ENCODE measurements at places on chromosomes 12 and 14.

DNA sequence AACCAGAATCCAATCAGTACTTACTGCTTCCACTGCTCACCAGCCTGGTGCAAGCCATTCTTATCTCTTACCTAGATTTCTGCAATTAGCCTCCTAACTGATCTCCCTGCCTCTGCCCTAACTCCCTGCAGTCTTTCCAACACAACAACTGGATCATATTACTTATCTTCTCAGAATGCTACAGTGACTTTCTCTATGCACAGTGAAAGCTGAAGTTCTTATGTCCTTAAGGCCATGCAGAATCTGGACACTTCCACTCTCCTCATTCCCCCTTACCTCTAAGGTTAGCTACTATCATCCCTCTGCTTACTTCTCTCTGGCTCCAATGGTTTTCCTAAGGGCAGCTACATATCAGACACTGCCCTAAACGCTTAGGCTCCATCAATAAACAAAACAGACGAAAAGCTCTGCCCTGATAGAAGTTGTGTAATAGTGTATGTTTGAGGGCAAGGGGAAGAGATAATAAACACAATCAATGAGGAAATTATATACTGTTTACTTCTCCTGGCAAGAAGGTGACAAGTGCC is 4.0 kb downstream of the KTN1 start:
- DNase-seq = no peak

- DNase-seq = no peak
Observed at GRCh38 chr14:105465209-105466031, 9.2 kb upstream of the CRIP2 start.

- no peak for DNase-seq
Observed at GRCh38 chr12:121079736-121080272, 40.8 kb upstream of the OASL start.

GRCh38 chr12:69161829-69162228 is 77.5 kb upstream of the CPSF6 start:
- DNase-seq = peak; percentile 4

GRCh38 chr14:62117751-62118105 is 355.5 kb downstream of the SNAPC1 start:
- no peak for DNase-seq

All from T-helper 9 cell (primary cell).